ENCODE measurements at places on chromosomes 7 and 10. TPM values are rescaled to one million over a fixed set of nuclear protein-coding genes. Genes with fewer than 3 reads are reported as not detected.

FGFR2 gene
- 3.6 TPM for polyA plus RNA-seq

SRRT gene
- 94.3 TPM for polyA plus RNA-seq

NUDT13 gene
- 4.4 TPM for polyA plus RNA-seq

- no peak for DNase-seq
These were observed 84.8 kb upstream of the NRP1 start for GRCh38 chr10:33419311-33419710.

DNA sequence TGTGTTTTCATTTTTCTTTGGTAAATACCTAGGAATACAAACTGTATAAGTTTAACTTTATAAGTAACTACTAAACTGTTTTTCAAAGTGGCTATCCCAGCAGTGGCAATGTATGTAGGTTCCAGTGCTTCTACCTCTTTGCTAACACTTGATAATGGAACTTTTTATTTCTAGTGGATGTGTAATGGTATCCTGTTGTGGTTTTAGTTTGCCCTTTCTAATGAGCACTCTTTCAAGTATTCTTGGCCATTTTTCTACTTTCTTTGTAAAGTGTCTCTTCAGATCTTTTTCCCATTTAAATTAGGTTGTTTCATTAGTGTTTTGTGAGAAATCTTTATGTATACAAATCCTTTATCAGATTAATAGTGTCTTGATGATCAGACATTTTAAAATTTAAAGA lies 4.6 kb downstream of the KIF20B start:
- no peak for DNase-seq

- no peak for DNase-seq
These were observed 80.9 kb upstream of the APBB1IP start for GRCh38 chr10:26357203-26357602.

DNA sequence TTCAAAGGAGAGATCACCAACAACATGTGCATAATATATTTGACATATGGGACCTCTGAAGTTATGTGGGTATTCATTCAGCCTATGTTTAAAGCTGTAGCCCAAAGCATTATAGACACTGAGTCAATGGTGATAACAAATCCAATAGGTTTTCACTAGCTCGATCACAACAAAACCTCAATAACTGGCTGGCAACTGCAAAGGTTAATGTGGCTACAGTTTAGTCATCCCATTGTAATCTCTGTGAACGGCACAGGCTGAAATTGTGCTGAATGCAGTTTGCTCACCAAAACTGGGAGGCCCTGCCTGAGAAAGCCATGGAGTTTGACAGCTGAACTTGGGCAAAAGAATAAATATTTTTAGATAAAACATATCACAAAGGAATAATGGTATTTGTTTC lies 152.4 kb upstream of the ADO start:
- no peak for DNase-seq

DNA sequence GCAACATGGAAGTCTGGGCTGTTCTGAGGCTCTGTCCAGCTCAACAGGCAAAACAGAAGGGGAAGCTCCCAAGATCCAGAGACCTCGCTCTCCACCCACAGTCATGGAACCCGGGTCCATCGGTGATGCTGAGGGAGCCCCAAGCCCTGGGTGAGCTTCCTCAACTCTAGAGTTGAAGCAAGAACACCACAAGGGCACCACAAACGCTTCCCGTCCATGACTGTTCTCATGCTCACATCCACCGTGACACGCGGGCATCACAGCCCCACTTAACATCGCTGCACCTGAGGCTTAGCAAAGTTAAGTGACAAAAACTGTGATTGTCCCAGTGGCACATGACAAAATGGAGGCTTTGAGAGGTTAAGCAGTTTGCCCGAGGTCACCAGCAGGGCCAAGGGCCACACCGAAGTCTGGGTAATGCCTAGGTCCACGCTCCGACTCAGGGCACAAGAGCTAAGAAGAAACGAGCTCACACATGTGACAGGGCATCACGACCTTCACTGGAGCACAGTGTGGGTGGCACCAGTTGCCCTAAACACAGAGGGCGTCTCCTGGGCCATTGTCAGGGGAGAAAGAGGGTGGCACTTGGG lies 110.6 kb downstream of the OAT start:
- no peak for DNase-seq
